ENCODE measurements at places on chromosomes 1 and 21.

DNA sequence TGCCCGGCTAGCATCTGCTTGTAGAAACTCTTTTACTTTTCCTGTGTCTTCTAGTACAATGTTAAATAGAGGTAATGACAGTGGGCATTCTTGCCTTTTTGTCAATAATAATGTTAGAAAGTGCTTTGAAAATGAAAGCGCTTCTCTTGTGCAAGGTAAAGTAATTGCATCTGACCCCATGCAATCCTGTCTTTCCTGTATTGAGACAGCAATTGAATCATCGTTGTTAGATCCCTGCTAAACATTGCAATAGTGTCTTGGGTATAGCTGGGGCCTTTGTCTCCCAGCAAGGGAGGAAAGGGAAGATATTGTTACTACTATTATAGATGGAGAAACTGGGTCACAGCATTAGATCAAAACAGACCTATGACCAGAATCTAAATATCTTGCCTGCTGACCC is 80.9 kb downstream of the TLR5 start:
- no peak for DNase-seq

GRCh38 chr1:65799601-65800000 is 6.9 kb downstream of the PDE4B start:
- no peak for DNase-seq

DNA sequence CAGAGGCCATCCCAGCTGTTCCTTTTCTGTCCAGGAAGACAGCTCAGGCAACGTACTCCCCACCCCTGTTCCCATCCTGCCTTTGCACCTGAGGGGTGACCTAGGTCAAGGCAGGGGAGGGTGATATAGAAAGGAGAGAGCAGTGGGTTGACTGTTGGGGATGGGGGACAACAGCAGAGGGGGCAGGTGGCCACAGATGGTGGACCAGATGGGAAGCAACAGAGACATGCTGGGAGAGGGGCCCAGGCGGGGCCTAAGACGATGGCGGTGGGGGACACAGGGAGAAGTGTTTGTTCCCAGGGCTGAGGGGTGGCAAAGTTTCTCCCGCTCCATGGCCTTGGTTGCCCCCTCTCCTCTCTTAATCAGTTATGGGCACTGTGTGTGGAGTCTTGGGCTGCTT is 6.3 kb downstream of the CELSR2 start:
- no peak for DNase-seq

DNA sequence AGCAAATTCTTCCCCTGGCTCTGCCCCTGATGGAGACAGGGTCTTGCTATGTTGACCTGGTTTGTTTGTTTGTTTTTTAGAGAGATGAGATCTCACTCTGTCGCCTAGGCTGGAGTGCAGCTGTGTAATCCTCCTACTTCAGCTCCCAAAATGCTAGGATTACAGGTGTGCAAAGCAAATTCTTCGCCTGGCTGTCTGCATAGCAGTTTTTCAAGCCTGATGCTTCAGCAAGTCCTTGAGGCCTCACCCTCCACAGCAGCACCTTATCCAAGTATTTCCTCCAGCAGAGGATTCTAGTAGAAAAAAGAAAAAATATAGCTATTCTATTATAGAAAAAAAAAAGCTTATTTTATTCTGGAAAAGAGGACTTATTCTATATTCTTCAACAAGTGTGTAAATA is 15.1 kb upstream of the RPL5 start:
- no peak for DNase-seq

DNA sequence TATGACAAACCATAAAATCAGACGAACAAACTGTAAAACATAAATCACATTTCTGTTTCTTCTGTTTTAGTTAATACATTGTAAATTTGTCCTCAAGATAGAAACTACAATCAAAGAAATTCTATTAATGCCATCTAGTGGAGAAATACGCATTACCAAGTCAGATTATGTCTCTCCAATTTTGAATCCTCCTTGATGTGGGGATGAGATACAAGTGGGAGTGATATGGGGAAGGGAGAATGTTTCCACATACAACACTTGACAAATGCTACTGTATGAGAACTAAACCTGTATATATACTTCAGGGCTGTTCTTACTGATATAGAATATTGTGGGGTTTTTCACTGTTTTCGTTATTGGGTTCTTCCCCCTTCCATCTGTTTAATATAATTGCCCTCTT is 2.6 kb downstream of the HFM1 start:
- DNase-seq, result no peak

DNA sequence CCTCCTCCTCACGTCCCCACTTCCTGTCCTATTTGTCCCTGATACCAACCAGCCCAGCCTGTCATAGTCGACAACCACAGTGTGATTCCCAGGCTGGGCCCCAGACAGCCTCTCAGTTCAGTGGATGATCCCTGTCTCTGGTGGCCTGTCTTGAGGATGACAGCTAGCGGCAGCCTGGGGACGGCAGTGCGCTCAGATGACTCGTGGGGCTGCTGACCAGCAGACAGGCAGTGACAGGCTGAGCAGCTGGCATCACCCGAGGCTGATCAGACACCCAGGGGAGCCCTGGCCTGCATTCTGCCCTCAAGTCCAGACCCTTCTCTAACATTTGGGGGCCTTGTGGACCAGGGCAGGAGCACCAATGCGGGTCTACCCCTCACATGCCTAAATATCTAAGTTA is 21.0 kb downstream of the NKAIN1 start:
- DNase-seq, result no peak

- DNase-seq, result no peak
Observed at GRCh38 chr1:54353959-54354358, 52.2 kb downstream of the SSBP3 start.

All from activated CD8-positive, alpha-beta memory T cell treated with anti-CD3 and anti-CD28 coated beads, Interleukin-2, amount 50 U/mL, for 48 hours (primary cell).